ENCODE measurements at places on chromosomes 1 and 21. TPM values are rescaled to one million over a fixed set of nuclear protein-coding genes. Genes with fewer than 3 reads are reported as not detected.
A peak's percentile ranks its signal among the peaks of the same experiment; 100 is the strongest.

Gene DHRS3
- 37.8 TPM for total RNA-seq

Gene TNFSF4
- total RNA-seq: 0.63 TPM

Gene USH2A
- 0.04 TPM for total RNA-seq

Gene ANP32E
- 114 TPM for total RNA-seq

Gene ANGPTL1
- not detected for total RNA-seq

Gene LRRC8B
- 29.2 TPM for total RNA-seq

Gene GSTM4
- 11.3 TPM for total RNA-seq

Gene SPATA46
- not detected for total RNA-seq

DNA sequence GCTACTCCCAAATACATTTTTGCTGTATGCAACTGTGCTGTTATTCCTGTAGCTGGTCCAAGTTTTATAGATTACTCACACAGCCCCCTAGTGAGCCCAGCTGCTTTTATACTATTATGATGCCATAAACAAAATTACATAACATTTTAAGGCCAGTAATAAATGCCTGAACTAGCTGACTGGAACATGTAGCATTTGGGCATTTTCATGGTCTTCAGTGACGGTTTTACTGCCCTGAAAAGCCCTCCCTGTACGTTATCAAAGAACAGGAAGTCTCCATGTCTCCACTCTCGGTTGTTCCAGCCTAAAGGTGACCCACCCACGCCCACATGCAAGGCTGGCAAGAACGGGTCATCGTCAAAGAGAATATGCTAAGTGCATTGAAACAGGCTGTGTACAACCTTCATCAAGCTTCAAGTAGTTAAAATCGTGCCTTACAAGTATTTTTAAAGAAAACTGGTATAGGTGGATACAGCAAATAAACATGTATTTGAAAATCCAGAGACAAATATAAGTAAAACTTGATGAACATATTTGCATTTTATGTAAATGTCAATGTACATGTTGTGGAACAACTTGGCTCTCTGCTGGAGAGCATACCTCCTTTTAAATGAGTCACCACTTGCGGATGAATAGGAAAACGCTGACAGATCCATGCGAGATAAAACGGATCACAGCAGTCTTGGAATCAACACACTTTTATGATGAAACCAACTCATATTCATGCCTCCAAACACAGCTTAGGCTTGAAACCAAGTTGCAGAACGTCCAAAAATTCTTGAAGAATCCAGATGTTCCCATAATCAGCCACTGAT is 520.5 kb downstream of the SMYD3 start:
- no peak overlapping the region for H3K27ac ChIP-seq
- no peaks in the 10 kb centered on the region for H3K27me3 ChIP-seq

GRCh38 chr1:164369698-164370365 is 189.2 kb upstream of the PBX1 start:
- no peaks in the 10 kb centered on the region for H3K27me3 ChIP-seq
- H3K4me1 ChIP-seq: no peaks in the 10 kb centered on the region
- H3K4me3 ChIP-seq: no peak overlapping the region
- H3K27ac ChIP-seq: no peak overlapping the region
- no peak for DNase-seq
- no peaks in the 10 kb centered on the region for H3K36me3 ChIP-seq

DNA sequence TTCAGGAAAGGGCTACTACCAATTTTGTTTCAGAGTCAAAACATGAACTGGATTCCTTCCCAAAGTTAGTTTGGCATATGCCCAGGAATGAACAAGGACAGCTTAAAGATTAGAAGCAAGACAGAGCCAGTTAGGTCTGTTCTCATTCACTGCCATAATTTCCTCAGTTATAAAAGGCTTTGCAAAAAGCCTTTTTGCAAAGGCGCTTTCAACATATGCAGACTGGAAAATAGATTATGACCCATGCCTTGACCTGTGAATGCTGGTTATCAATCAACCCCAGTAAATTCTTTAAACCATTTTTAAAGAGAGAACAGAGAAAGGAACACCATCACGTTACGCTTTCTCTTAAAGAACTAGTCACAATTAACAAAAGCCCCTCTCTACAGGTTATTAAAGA is 1.7 kb upstream of the FRRS1 start:
- H3K27me3 ChIP-seq: no peaks in the 10 kb centered on the region
- H3K27ac ChIP-seq: no peak overlapping the region
- H3K4me3 ChIP-seq: no peak overlapping the region
- H3K4me1 ChIP-seq: no peaks in the 10 kb centered on the region
- H3K36me3 ChIP-seq: no peaks in the 10 kb centered on the region

DNA sequence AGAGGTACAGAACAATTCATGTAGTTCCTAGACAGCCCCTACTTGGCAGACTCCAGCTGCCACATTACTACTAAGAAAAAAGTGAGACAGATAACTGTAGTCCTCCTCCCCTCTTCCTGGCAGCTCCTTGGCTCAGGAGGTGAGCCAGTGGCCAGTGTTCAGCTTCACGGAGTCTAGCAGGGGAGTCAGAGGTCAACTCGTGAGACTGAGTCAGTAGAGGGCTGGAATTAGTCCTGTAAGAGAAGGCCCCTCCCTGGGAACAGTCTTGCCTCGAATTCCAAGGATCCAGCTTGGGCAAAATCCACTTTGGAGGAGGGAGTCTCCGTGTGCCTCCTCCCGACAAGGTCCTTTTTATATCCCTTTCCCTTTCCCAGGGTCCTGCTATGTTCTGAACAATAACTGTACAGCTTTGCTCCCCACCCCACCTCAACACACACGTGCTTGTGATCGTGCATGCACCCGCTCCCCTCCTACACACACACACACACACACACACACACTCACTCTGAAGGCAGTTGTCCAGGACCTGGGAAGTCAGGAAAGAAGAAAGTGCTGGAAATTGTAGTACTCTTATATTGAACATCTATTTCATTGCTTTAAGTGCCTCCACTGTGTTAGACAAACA is 22.5 kb upstream of the SLC27A3 start:
- no peak for DNase-seq
- H3K27ac ChIP-seq: no peak overlapping the region
- H3K36me3 ChIP-seq: peaks cover 52% of the 10 kb centered on the region
- no peaks in the 10 kb centered on the region for H3K27me3 ChIP-seq

GRCh38 chr1:38791892-38792291 is 67.7 kb downstream of the RRAGC start:
- H3K4me1 ChIP-seq: peaks cover 12% of the 10 kb centered on the region
- H3K36me3 ChIP-seq: no peaks in the 10 kb centered on the region
- no peak overlapping the region for H3K27ac ChIP-seq

- H3K4me1 ChIP-seq: no peaks in the 10 kb centered on the region
- DNase-seq: peak; percentile 80
- peaks cover 2% of the 10 kb centered on the region for H3K27me3 ChIP-seq
- H3K36me3 ChIP-seq: peaks cover 3% of the 10 kb centered on the region
- peak overlapping the region; percentile 65 for H3K27ac ChIP-seq
- H3K4me3 ChIP-seq: peak overlapping the region; percentile 83
These were observed 18.4 kb downstream of the MTX1 start for GRCh38 chr1:155226910-155227260.

DNA sequence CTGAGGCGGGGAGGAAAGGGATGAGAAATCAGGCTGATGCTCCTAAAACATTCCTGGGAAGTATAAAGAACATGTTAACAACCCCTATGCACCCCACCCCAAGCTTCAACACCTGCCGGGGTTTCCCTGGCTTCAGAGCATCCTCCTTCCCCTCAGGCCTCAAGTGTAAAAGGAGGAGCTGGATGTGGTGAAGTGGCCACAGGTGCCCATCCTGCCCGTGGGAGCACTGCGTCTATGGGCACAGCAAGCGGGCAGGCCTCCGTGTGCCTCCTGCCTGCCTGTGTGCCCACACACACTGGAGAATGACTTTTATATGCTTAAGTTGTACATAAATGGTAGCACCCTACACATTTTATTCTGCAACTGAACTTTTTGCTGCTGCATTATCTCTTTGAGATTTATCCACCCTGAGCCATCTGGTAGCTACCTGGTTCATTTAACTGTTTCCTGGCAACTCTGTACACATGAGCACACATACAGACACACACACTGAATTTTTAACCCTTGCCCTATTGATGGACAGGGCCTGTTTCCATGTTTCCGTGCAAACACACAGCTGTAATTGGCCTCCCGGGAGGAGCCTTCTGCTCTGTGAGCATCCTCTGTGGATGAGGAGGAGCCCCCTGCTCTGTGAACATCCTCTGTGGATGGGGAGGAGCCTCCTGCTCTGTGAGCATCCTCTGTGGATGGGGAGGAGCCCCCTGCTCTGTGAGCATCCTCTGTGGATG is 13.4 kb upstream of the FTCD start:
- no peaks in the 10 kb centered on the region for H3K27me3 ChIP-seq
- H3K27ac ChIP-seq: no peak overlapping the region
- H3K36me3 ChIP-seq: no peaks in the 10 kb centered on the region
- DNase-seq: no peak

GRCh38 chr1:236421022-236421421 is 26.9 kb downstream of the EDARADD start:
- no peaks in the 10 kb centered on the region for H3K36me3 ChIP-seq
- no peaks in the 10 kb centered on the region for H3K27me3 ChIP-seq
- H3K4me3 ChIP-seq: no peak overlapping the region
- no peaks in the 10 kb centered on the region for H3K4me1 ChIP-seq
- no peak for DNase-seq

DNA sequence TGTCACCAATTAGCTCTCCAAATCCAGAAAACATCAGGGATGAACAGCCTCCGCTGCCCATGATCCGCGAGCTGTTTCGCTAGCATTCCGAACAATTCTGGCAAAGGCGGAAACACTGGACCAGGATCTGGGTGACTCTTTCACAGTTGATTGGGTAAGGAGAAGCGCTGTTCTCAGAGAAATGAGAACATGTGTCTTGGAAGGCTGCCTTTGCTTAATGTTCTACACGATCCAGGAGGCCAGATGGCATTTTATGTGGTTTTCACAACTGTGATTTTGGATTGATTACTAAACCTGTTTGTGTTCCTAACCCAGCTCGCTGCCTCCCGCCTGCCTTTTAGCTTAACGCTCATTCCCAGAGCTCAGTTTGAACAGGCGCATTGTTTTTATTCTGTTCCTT is 144.0 kb downstream of the KIF26B start:
- H3K27me3 ChIP-seq: no peaks in the 10 kb centered on the region
- no peak overlapping the region for H3K4me3 ChIP-seq
- DNase-seq: no peak
- no peaks in the 10 kb centered on the region for H3K4me1 ChIP-seq

- no peak for DNase-seq
- H3K4me3 ChIP-seq: no peak overlapping the region
- H3K36me3 ChIP-seq: no peaks in the 10 kb centered on the region
- no peaks in the 10 kb centered on the region for H3K27me3 ChIP-seq
These were observed 159.2 kb downstream of the PIGK start for GRCh38 chr1:77060000-77060399.

- no peaks in the 10 kb centered on the region for H3K27me3 ChIP-seq
- no peaks in the 10 kb centered on the region for H3K4me1 ChIP-seq
- H3K36me3 ChIP-seq: no peaks in the 10 kb centered on the region
- H3K4me3 ChIP-seq: no peak overlapping the region
These were observed 49.0 kb downstream of the MAP10 start for GRCh38 chr1:232853994-232854797.

DNA sequence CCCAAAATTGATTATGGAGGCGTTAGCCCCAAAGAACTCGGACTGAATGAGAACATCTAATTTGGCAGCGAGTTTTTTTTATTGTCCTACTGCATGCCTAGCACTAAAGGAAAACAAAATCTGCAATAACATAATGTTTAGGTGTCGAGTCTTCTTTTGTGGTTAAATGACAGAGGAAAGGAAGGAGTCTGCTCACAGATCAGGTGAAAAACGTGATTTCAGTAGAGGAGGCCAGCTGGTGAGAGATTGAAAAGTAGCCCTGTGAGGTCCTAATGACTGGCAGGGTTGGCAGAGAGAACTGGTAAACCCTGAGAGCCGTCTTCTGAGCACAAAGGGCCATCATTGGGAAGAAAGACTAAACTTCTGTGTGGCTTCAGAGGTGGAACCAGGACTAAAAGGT is 24.2 kb downstream of the WDTC1 start:
- DNase-seq: no peak
- no peak overlapping the region for H3K4me3 ChIP-seq
- no peaks in the 10 kb centered on the region for H3K27me3 ChIP-seq
- H3K27ac ChIP-seq: no peak overlapping the region
- H3K36me3 ChIP-seq: no peaks in the 10 kb centered on the region
- H3K4me1 ChIP-seq: no peaks in the 10 kb centered on the region

GRCh38 chr1:54715493-54716298 is at the start of gene TTC4:
Gene TTC4 (plus strand): TSS chr1:54715861. CDS start chr1:54715909, 48 bp downstream.
- no peaks in the 10 kb centered on the region for H3K4me1 ChIP-seq
- peak; percentile 46 for DNase-seq
- H3K27me3 ChIP-seq: peaks cover 3% of the 10 kb centered on the region
- peak within 1 kb of the TSS; percentile 95 for H3K4me3 ChIP-seq

- no peak for DNase-seq
- H3K4me1 ChIP-seq: no peaks in the 10 kb centered on the region
- H3K4me3 ChIP-seq: no peak overlapping the region
- no peaks in the 10 kb centered on the region for H3K27me3 ChIP-seq
- no peaks in the 10 kb centered on the region for H3K36me3 ChIP-seq
- no peak overlapping the region for H3K27ac ChIP-seq
These were observed 598.6 kb downstream of the AJAP1 start for GRCh38 chr1:5253036-5253435.

GRCh38 chr1:101264697-101265096 is 27.9 kb downstream of the S1PR1 start:
- H3K4me3 ChIP-seq: no peak overlapping the region
- DNase-seq: no peak
- no peaks in the 10 kb centered on the region for H3K27me3 ChIP-seq
- H3K36me3 ChIP-seq: no peaks in the 10 kb centered on the region
- no peak overlapping the region for H3K27ac ChIP-seq
- H3K4me1 ChIP-seq: peaks cover 4% of the 10 kb centered on the region

DNA sequence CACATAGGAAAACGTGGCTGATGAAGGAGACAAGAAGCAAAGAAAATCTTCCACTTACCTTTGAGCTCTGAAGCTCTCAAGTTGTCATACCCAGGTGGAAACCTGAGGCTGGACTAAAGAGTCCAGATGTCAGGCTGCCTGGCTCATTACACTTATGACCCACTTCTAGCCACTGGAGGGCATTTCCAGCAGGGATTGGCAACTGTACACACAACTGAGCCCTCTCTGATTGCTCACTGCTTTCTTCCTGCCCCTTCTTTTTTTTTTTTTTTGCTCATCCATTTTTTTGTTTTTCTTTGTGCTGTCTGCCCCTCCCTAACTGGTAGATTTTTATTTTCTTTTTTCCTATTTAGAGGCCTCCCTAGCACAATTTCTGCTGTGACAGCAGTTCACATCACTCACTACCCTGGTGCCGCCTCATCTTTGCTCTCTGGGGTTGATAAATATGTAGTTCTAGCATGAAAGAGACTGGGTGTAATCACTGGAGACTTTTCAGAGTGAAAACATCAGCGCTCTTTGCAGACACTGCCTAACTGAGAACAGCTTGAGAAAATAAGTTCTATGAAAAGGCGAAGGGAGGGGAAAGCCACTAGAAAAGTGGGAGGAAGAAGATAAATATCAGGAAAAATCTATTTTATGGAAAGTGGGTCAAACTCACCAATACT is 334.5 kb downstream of the NUF2 start:
- no peak overlapping the region for H3K4me3 ChIP-seq
- no peaks in the 10 kb centered on the region for H3K4me1 ChIP-seq
- no peaks in the 10 kb centered on the region for H3K27me3 ChIP-seq
- H3K27ac ChIP-seq: no peak overlapping the region
- no peak for DNase-seq

- no peaks in the 10 kb centered on the region for H3K27me3 ChIP-seq
- DNase-seq: no peak
- no peak overlapping the region for H3K4me3 ChIP-seq
- no peak overlapping the region for H3K27ac ChIP-seq
- peaks cover 14% of the 10 kb centered on the region for H3K36me3 ChIP-seq
These were observed 26.7 kb upstream of the MTMR11 start for GRCh38 chr1:149963358-149963757.

- H3K27me3 ChIP-seq: peaks cover 12% of the 10 kb centered on the region
- no peak for DNase-seq
- H3K4me1 ChIP-seq: peaks cover 15% of the 10 kb centered on the region
- H3K36me3 ChIP-seq: no peaks in the 10 kb centered on the region
- no peak overlapping the region for H3K4me3 ChIP-seq
- no peak overlapping the region for H3K27ac ChIP-seq
These were observed 40.4 kb upstream of the SYNC start for GRCh38 chr1:32742956-32743355.

Data from H1 (cell line).